NCI-H187 treated with DMSO at 0.1 percent for 48 hours (cell line): ENCODE measurements at places on chromosomes 1 and 21.

GRCh38 chr1:215749414-215749813 lies 182.3 kb downstream of the KCTD3 start:
- DNase-seq, result no peak

DNA sequence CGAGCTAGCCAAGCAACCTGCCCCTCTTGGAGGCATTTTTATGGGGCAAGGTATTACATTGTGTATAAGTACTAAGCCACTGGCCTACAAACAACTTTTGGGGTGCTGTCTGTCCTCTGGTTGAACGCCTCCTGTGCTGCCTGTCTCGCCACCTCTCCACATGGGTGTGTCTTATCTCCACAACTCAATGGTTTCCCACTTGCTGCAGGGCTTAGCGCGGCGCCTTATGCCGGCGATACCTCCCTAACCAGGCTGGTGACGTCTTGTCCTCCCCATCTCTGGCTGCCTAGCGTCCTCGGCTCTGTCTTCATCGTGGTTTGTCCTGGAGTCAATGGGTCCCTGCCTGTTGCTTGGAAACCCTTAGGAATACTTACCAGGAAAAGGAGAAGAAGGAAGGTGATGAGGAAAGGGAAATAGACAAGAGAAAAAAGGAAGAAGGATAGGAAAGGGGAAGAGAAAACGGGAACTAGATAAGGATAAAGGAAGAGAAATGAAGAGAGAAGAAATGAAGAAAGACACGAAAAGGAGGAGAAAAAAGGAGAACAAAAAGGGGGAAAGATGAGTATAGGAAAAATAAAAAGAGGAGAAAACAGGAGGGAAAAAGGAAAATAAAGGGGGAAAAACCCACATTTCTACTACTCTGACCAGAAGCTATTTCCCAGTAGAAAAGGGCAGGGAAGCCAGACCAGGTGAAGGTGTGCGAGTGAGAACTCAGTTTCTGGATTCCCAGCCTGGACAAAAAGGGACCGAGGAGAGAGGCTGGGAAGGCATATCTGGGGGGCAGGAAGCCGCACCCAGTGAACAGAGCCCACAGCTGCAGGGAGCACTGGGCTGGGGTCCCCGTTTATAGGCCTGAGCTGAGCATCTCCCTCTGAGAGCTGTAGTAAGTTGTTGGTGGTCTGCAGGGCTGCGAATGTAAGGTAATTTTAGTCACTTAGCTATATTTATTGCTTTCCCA lies 86.2 kb downstream of the CLIC6 start:
- DNase-seq, result no peak

DNA sequence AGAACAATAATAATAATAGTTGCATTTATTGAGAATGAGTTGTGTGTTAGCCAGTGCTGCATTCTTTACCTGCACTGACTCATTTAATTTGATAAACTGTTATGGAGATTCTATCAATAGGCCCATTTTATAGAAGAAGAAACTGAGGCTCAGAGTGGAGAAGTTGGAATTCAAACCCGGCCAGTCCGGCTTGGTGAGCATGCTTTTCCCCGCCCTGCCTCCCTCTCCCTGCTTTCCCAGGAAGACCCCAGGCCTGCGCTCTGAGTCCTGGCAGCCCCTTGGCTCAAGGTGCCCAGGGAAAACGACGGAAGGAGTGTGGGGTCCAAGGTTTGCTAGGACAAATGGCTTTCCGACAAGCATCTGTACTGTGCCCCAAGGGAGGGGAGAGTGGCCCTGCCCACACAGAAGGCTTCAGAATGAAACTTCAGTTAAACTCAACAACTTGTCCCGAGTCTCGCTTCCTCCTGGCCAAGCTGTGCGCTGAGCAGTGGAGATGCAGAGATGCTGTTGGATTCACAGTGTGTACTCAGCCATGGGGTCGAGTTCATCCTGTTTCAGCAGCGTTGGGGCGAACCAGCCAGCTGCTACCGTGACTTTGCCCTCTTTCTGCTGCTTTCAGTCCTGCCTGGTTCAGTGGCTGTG lies 23.3 kb upstream of the PADI6 start:
- no peak for DNase-seq

- DNase-seq, result no peak
Observed at GRCh38 chr1:235955777-235956176, 89.1 kb upstream of the LYST start.

GRCh38 chr21:42279888-42280287 lies 35.3 kb downstream of the TFF3 start:
- no peak for DNase-seq

- DNase-seq, result peak; percentile 54
Observed at GRCh38 chr1:23790696-23791515, at the start of gene LYPLA2. Gene LYPLA2 (plus strand): TSS chr1:23791145. CDS start chr1:23792683, 1,538 bp downstream.

DNA sequence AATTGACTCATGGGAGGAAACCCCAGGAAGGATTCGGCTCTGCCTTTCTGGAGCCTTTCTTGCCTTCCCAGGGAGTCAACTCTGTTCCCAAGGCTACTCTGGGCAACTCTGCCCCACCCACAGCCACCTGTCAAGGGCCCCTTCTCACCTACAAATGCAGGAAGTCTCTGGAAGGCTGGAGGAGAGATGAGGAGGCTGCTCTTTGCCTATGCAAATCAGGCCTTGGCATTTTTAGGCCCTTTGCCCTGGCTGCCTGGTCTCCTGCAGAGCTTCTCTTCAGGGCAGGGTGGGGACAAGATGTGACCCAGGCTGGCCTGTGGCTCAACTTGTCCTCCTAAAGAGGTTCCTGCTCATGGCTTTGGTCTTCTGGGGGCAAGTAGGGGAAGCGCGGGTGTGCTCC lies 5.4 kb downstream of the SLC6A9 start:
- DNase-seq, result no peak

GRCh38 chr1:72221811-72222210 lies 60.5 kb downstream of the NEGR1 start:
- DNase-seq, result no peak

- no peak for DNase-seq
Observed at GRCh38 chr1:223878598-223879325, 33.0 kb upstream of the TP53BP2 start.

- DNase-seq, result no peak
Observed at GRCh38 chr1:226287587-226287986, 21.4 kb downstream of the LIN9 start.
